ENCODE measurements at places on chromosomes 4 and X. TPM values are rescaled to one million over a fixed set of nuclear protein-coding genes. Genes with fewer than 3 reads are reported as not detected.

Gene CCNB3
- 0.53 TPM for total RNA-seq

DNA sequence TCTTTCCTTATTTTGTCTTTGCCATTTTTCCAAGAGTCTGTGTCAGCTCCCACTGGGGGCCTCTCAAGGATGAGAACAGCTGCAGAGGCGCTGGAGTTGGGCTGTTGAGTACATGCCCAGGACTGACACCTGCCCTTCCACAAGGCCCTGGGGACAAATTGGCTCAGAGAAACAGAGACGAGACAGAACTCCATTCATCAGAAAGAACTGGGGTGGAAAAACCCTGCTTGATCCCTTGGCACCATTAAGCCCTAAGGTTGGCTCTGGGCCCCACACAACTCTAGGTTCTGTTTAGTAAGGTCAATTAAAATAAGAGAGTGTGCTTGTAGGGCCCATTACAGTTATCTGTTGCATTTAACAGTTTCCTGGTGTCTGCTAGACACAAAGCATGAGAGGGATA is 63.6 kb downstream of the DCX start:
- no peaks in the 10 kb centered on the region for H3K27me3 ChIP-seq
- no peak for DNase-seq
- H3K4me1 ChIP-seq: peaks cover 2% of the 10 kb centered on the region
- H3K27ac ChIP-seq: no peak overlapping the region
- H3K36me3 ChIP-seq: no peaks in the 10 kb centered on the region
- H3K4me3 ChIP-seq: no peak overlapping the region

DNA sequence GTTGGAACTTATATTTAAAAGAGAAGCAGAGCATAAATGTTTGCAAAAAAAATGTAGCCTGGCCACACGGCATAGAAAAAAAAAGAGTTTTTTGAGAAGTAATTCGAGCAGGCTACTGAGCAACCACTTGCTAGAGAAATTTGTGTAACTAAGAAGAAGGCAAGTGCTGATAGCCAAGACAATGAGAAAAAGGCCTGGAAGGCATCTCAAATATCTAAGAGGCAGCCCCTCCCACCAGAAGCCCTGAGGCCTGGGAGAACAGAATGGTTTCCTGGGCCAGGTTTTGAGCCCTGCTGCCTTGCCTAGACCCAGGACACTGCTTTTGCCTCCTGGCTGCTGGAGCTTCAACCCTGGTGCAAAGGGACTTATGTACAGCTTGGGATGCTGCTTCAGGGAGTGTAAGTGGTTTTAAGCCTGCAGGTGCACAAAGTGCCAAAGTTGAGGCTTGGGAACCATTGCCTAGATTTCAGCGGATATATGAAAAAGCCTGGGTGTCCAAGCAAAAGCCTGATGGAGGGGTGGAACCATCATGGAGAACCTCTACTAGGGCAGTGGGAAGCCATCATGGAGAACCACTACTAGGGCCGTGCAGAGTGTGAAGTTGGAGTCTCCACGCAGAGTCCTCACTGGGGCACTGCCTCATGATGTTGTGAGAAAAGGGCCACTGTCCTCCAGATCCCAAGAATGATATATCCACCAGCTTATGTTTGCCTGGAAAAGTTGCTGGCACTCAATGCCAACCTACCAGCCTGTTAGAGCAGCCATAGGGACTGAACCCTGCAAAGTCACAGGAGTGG is 9.7 kb downstream of the TECRL start:
- no peak for DNase-seq
- H3K4me3 ChIP-seq: no peak overlapping the region
- H3K36me3 ChIP-seq: no peaks in the 10 kb centered on the region
- no peak overlapping the region for H3K27ac ChIP-seq

Gene MAOA
- 93.6 TPM for total RNA-seq

GRCh38 chr4:33924811-33925210 is 2319.5 kb downstream of the ARAP2 start:
- H3K36me3 ChIP-seq: no peaks in the 10 kb centered on the region
- DNase-seq: no peak
- no peak overlapping the region for H3K4me3 ChIP-seq

Gene CCNI
- 140 TPM for total RNA-seq

DNA sequence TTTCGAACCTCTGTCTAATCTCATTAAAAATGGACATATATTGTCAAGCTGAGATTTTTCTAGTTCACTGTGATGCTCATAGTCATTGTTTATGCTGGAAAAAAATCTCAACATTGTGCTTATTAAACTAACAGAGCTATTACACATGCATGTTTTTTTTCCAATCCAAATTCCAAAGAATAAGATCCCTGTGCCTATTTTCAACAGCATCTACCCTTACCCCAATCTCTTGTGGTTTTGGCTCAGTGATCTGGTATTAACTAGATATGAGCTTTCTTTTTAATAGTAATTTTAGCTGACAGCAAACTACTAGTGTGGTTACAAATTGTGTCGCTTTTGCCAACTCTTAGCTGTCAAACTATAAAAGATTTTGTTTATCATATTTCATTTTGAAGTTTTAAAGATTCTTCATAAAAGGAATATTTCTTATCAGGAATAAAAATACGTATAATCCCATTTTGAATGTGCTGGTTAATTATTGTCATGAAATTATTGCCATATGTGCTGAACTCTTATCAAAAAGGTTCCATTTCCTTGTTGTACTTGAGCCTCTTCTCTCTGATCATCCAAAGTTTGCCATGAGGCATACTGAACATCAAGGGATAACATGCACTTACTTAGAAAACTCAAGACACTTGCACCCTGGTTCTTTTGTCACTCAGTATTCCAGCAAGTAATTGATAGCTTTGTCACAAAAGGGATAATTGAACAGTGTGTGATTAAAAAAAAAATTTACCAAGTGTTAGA is 241.2 kb downstream of the ARHGAP24 start:
- no peaks in the 10 kb centered on the region for H3K4me1 ChIP-seq
- no peaks in the 10 kb centered on the region for H3K27me3 ChIP-seq
- H3K4me3 ChIP-seq: no peak overlapping the region

DNA sequence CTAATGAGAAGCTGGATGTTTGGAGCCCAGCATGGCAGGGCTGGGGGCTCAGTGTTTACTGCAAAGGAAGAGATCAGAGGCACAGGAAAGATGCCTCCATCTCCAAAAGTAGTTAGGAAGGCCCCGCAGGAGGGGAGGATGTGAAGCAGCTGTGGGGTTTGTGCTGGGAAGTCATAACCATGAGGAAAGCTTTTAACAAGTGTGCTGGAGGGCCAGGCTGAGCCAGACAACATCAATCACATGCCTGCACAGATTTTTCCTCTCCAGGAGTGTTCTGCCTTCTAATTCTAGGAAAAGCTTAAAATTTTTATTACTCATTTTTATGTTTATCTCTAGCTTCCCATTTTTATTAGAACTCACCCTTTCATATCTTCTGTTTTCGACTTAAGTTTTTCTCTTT is 65.4 kb downstream of the GPR82 start:
- no peaks in the 10 kb centered on the region for H3K4me1 ChIP-seq
- H3K36me3 ChIP-seq: no peaks in the 10 kb centered on the region
- no peak overlapping the region for H3K27ac ChIP-seq

- no peak overlapping the region for H3K27ac ChIP-seq
- no peaks in the 10 kb centered on the region for H3K27me3 ChIP-seq
- H3K36me3 ChIP-seq: no peaks in the 10 kb centered on the region
- H3K4me1 ChIP-seq: no peaks in the 10 kb centered on the region
- H3K4me3 ChIP-seq: no peak overlapping the region
- DNase-seq: no peak
Observed at GRCh38 chr4:163462556-163462955, 11.0 kb downstream of the TKTL2 start.

Gene RNF113A
- total RNA-seq: 8.8 TPM

Gene NAA15
- 6.4 TPM for total RNA-seq

DNA sequence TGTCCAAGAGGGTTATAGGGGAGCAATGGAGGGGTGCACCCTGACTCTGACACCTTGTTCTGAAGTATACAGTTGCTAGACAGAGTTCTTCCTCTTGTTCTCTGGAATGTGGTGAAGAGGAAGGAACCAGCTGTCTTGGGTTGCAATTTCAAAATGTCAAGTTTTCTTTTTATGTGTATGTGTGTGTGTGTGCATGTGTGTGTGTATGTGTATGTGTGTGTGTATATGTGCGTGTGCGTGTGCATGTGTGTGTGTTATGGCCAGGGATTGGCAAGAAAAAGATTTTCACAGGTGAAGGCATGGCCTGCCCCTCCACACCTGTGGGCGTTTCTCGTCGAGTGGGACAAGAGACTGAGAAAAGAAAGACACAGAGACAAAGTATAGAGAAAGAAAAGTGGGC is 81.6 kb upstream of the ADGRA3 start:
- H3K27ac ChIP-seq: no peak overlapping the region
- DNase-seq: no peak
- H3K36me3 ChIP-seq: no peaks in the 10 kb centered on the region
- no peaks in the 10 kb centered on the region for H3K4me1 ChIP-seq
- no peak overlapping the region for H3K4me3 ChIP-seq

Gene ARHGEF38
- total RNA-seq: not detected

- no peak overlapping the region for H3K4me3 ChIP-seq
- no peaks in the 10 kb centered on the region for H3K27me3 ChIP-seq
- no peaks in the 10 kb centered on the region for H3K4me1 ChIP-seq
- DNase-seq: no peak
- H3K27ac ChIP-seq: no peak overlapping the region
- no peaks in the 10 kb centered on the region for H3K36me3 ChIP-seq
Observed at GRCh38 chr4:139267301-139267700, 12.7 kb downstream of the MGARP start.

DNA sequence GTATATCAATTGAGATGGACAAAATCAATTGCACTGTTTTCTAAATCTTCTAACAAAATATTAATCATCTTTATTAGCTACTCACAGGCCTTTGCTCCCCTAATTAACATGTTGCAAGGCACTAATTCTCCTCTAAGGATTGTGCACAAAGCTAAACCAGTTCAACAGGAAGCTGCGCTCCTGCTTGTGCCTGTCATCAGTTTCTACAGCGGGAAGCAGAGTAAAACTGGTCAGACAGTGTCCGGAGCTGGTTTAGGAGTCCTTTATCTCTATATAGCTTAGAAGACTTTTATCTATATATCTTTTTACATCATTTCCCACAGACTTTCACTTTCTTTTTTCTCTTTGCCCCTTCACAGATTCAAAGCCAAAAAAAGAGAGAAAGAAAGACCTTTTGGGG is 79.1 kb downstream of the ELOVL6 start:
- H3K27me3 ChIP-seq: no peaks in the 10 kb centered on the region
- no peaks in the 10 kb centered on the region for H3K36me3 ChIP-seq
- no peak overlapping the region for H3K4me3 ChIP-seq
- no peak overlapping the region for H3K27ac ChIP-seq
- no peak for DNase-seq

DNA sequence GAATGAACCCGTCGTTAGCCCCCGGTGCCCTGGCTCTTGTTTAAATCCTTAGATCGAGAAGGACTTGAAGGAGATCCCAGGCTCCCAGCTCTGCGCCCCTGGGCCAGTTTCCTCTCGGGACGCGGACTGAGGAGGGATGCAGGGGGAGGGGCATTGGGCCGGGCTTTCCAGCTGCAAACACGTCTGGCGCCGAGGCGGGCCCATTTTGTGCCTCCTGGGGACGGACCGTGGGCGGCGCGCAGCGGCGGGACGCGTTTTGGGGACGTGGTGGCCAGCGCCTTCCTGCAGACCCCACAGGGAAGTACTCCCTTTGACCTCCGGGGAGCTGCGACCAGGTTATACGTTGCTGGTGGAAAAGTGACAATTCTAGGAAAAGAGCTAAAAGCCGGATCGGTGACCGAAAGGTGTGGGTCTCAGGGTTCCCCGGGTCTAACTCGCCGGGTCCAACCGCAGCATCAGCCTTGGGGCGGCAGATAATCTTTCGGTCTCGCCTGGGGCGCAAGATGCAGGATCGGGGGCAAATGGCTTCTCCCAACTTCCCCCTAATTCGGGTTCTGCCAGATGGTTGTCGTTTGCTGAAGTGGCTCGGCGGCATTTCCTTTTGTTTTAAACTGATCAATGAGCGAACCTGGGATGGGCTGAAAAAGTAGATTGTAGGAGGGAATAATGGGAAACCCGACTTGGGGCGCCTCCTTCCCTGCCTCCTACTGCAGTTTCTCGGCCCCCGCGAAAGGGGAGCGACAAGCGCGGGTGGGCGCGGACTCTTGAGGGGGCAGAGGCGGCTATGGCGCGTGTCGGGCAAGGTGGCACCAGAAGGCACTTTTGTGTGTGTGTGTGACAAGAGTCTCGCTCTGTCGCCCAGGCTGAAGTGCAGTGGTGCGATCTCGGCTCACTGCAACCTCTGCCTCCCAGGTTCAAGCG is 2.9 kb downstream of the PDGFRA start:
- H3K27me3 ChIP-seq: no peaks in the 10 kb centered on the region
- no peaks in the 10 kb centered on the region for H3K36me3 ChIP-seq
- peak overlapping the region; percentile 93 for H3K27ac ChIP-seq

DNA sequence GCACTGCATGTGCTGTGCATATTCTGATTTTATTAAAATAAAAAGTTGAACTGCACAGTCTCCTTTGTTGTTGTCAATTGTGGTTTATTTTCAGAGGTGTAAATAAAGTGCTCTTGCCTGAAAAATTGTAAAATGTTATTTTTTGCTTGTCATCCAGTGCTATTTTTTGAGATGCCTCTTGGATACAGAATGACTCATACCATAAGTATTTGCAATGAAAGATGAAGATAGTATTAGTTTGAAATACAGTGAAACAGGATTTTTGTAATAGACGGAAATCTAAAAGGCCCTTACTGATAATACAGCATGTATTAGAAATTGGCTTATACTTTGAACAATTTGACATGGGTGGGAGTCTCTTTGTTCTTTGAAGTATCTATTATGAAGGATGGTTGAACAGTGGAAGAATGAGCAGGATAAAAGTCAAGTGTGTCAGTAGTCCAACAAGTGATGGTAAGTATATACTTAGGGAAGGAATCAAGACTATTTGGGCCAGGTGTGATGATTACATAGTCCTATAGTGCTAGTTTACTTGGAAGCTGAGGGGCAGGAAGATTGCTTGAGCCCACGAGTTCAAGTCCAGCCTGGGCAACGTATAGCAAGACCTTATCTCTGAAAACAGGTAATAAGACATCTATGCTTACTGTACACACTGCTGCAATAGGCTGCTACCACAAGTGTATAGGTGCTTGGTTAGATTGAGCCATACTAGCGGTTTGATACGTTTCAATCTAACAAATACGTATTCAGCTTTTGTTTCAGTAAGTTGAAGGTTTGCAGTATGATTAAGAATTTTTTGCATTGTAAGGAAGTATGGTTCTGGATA is 16.4 kb downstream of the DDX3X start:
- no peaks in the 10 kb centered on the region for H3K27me3 ChIP-seq
- DNase-seq: peak; percentile 27
- H3K36me3 ChIP-seq: peaks cover 49% of the 10 kb centered on the region
- H3K27ac ChIP-seq: no peak overlapping the region
- H3K4me3 ChIP-seq: no peak overlapping the region

GRCh38 chr4:602559-602942 is 22.8 kb upstream of the PDE6B start:
- no peak overlapping the region for H3K27ac ChIP-seq
- H3K4me1 ChIP-seq: no peaks in the 10 kb centered on the region
- no peak for DNase-seq
- H3K4me3 ChIP-seq: no peak overlapping the region
- H3K36me3 ChIP-seq: no peaks in the 10 kb centered on the region

Gene ETDB
- not detected for total RNA-seq

Gene CPZ
- total RNA-seq: 3.5 TPM

Gene MUC7
- total RNA-seq: not detected

Gene SMIM43
- not detected for total RNA-seq

GRCh38 chr4:155207534-155208257 is 740 bp upstream of the NPY2R start:
- H3K27me3 ChIP-seq: no peaks in the 10 kb centered on the region
- peak overlapping the region; percentile 52 for H3K4me3 ChIP-seq
- no peak for DNase-seq

Data from ascending aorta (tissue), 2 donors.